AG20443 (cell line): ENCODE measurements at places on chromosomes 1 and 21.

DNA sequence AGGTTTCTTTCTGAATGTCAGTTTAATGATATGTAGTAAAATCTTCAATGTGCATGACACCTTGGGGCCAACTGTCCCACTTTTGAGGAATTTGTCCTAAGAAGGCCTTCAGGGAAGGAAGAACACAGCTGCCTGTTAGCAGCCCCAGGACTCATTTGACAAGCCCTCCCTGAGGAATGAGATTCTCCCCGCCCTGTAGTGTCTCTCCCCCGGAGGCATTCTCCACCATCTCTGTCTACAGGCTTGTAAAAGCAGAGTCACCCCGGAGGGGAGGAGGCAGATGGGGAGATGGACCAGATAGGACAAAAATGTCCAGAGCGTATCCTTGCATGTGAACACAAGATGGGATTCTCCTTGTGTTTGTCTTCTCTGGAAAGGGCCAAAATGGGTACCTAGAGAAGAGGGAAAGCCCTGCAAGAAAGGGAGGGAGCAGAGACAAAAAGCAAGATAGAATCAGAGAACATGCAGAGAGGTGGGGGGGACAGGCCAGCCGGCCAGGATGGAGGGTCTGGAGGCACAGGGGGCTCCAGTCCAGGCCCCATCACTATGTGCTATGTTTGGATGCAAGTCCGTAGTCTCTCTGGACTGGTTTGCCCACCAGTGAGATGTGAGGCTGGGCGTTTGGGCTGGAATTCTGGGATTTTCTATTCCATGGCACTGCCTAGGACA lies 12.0 kb upstream of the WNT3A start:
- no peak for DNase-seq

DNA sequence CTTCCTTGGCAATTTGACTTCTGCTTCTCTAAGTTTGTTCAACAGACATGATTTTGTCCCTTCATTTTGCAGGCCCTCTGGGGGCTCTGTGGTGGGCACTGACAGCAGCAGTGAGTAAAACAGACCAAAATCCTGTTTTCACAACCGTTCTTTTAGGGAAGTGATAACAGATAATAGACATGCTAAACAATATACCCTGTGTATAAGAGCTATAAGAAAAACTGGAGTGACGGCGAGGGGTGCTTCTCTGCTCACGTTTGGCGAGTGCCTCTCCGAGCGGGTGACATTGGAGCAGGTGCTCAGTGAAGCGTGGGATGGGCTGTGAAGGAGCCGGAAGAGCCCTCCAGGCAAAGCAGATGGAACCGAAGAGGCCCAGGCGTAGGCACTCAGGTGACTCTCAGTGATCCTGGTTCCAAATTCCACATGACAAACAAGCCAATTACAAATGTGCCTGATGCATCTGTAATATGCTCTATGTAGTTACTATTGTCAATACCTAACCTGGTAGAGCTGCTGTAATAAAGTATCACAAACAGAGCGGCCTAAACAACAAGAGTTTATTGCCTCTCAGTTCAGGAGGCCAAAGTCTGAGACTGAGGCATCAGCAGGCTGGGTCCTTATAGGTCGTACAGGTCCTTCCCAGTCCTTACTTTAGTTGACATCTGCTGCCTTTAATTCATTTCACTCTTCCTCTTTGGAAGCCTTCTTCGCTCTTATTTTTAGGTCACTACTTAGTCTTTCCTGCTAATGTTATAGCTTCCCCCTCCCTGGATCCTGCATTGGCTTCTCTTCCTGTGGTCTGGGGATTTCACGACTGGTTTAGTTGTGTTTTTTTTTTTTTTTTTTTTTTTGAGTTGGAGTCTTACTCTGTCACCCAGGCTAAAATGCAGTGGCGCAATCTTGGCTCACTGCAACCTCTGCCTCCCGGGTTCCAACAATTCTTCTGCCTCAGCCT lies 20.1 kb downstream of the OR2B11 start:
- DNase-seq, result no peak

DNA sequence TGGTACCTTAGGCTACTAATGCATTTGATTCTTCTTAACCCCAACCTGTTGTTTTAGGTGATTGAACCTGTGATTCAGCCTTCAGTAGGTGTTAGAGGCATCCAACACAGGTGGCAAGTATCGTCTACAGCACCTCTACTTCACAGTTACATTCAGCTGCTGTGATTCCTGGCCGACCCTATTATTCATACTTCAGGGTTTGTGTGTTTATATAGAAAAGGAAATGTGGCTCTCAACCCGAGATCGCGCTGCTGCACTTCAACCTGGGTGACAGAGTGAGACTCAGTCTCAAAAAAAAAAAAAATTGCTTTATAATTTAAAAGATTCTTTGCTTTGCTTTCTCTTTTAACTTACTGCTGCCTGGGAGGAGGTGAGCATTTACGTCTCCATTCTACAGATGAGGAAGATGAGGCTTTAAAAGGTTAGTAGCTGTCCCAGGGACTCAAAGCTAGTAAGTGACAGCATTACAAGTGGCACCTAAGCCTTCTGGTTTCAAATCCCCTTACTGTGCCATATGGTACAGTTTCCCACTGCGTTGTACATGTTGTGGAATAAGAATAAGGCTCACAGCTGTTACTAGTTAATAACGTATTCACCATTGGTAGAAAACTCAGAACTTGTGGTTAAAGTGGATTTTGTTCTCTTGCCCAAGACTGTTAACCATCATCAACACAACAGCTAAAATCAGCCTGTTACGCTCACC lies 9.9 kb upstream of the GPR25 start:
- DNase-seq, result no peak

- no peak for DNase-seq
Measured at GRCh38 chr1:180053594-180054567, 99.3 kb downstream of the CEP350 start.

DNA sequence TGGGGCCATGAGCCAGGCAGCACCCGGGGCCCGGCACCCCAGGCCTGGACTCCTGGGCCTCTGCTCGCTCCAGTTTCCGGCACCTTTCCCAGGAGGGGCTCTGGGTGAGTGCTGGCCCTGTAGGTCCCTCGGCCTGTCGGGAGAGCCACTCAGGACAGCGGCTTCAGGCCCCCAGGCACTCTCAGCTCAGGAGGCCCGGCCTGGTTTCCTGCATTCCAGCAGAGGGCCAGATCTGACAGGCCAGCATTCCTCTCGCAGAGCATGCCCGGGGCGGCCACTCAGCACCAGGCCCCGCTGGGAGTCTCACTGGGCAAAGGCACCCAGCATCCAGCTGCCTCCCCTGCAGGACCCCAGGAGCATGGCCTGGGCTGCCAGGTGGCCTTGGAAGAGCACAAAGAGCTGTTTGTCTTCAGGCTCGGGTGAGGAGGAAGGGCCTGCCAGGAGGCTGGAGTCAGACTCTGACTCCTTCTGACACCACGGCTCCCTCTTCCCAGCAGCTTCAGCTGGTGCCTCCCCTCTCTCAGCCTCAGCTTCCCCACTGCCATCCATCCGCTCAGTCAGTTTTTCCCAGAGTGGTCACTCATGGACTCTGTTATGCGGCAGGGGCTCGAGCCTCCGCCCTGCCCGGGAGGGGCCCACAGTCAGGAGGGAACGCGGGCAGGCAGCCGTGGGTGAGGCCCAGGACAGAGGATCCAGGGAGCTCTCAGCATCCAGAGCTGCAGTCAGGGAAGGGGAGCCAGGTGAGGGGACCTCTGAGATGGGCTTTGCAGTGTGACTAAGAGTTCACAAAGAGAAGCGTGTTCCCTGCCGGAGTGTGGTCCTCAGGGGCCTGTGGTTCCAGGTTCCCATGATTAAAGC lies 51.7 kb downstream of the WNT9A start:
- no peak for DNase-seq

DNA sequence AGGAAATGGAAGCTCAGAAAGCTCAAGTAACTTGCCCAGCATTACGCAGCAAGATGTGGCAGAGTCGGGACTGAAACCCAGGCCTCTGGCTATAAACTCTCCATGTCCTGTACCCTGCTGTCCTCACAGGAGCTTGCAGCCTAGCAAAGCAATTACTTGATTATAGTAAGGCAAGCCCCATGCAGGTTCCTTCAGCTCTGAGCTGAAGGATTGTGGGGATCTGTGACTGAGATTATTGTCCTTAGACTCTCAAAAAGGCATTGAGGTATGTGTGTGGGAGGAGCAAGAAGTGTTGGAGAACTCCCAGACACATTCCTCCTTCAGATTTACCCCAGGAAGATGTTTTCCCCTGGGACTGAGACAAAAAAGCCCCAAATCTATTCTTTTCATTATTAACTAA lies 124.0 kb upstream of the SPATA6 start:
- DNase-seq, result no peak

- DNase-seq, result no peak
Measured at GRCh38 chr1:217605390-217605789, 25.5 kb downstream of the GPATCH2 start.

GRCh38 chr1:118588566-118588965 lies 399.6 kb downstream of the TBX15 start:
- DNase-seq, result no peak

- DNase-seq, result peak; percentile 86
Measured at GRCh38 chr1:47175227-47175934, 14.5 kb downstream of the PDZK1IP1 start.

DNA sequence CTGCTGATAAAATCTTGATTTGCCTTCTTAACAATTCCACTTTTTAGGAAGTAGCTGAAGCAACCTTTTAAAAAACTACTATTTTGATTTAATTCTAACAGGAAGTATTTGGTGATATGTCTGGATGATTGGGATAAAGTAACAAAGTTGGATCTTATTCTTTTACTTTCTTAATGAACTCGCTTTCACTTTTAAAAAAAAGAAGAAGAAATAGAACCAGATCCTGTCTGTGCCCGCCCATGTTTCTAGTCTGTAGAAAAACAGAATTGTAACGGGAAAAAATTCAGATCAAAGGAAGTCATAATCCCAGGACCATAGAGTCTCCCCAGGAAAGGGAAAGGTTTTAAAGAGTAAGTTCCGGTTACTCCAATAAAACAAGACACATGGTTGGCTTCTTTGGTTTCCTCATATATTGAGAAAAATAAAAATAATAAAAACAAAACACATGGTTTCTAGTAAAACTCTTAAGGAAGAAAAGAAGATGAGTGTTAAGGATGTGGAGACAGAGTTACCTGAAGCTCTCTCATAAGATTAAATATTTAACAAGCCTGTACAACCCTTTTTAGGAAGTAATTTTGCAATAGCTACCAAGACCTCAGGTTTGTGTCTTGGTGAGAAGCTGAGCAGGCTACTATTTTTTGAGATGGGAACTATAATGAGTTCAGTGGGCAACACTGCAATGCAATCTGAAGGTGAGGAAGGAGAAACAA lies 4.9 kb downstream of the CD48 start:
- DNase-seq, result no peak

- peak; percentile 88 for DNase-seq
Measured at GRCh38 chr1:26788836-26789611, 1.3 kb downstream of the PIGV start.

DNA sequence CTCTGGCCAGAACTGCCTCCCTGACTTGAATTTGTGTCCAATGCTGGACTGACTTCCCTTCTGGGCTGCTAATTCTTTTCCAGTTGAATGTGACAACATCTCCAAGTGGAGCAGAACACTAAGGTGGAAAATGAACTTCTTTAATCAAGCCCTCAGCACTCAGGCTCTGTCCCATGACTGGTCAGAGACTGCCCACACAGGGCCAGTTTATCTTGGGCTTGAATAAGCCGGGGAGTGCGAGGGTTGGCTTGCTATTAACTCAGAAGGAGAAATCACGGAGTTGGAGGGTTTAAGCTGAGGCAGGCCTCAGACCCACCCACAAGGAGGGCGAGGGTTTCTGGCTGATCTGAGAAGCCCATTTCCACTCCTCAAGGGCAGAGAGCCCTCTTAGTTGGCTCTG lies 12.4 kb downstream of the KCNA10 start:
- DNase-seq, result no peak

- DNase-seq, result no peak
Measured at GRCh38 chr1:18977428-18977827, 21.0 kb upstream of the IFFO2 start.
